ENCODE measurements at places on chromosomes 3 and 15.

DNA sequence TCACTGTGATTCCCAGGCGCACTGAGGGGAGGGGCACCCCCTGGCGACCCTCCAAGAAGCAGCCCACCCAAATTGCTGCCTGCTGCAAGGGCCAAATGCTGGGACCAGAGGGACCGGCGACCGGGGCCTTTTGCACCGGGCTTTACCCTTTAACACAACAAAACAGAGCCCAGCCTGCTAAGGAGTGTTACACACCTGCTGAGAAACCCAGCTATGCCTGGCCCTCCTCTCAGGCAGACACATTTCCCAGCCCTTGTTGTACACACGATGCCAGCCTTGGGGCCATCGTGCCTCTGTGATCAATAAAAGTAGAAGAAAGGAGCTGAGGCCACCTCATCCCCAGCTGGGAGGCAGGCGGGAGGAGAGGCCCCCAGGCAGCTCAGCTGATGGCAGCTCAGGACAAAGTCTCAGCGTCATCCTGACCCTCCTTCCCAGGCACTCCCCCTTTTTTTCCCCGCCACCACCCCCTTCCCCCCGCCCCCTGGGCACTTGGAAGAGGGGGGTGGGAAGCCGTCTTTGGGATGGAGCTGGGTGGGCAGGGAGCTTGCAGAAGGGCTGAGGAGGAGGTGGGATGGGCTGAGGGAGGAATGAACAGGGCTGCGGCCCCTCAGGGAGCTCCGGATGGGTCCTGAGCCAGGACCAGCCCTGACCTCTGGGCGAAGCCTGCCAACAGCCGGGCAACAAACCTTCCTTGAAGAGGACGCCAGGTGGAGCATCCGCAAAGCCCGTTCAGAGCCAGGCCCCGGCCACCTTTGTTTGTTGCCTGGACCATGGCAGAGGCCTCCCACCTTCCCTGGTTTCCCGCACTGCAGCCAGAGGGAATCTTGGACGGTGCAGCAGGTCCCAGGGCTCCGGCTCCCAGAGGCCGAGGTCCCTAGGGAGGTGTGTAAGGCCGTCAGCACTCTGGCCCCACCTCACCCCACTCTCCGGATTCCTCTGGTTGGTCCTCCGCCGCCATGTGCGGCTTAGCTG lies 45.9 kb upstream of the SEC61A1 start:
- no peak for DNase-seq

GRCh38 chr3:38454178-38454883 lies 641 bp downstream of the ACVR2B start:
- peak; percentile 27 for DNase-seq

DNA sequence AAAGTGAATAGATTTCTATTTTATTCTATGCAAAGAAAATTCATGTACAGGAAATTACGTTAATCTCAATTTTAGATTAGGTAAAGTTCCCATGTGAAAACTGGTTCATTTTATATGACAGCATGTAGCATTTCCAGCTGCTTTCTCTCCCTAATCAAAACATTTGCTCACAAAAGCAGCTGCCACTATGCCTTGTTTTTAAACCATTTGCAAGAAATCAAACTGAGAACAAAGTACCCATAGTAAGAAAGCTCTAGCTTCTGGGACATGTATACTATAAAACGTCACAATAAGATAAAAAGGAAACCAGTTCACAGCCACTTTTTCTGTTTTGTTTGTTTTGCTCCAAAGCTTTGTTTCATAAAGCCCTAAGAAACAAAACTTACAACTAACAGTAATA lies 5.0 kb upstream of the CRYBG3 start:
- DNase-seq, result no peak

DNA sequence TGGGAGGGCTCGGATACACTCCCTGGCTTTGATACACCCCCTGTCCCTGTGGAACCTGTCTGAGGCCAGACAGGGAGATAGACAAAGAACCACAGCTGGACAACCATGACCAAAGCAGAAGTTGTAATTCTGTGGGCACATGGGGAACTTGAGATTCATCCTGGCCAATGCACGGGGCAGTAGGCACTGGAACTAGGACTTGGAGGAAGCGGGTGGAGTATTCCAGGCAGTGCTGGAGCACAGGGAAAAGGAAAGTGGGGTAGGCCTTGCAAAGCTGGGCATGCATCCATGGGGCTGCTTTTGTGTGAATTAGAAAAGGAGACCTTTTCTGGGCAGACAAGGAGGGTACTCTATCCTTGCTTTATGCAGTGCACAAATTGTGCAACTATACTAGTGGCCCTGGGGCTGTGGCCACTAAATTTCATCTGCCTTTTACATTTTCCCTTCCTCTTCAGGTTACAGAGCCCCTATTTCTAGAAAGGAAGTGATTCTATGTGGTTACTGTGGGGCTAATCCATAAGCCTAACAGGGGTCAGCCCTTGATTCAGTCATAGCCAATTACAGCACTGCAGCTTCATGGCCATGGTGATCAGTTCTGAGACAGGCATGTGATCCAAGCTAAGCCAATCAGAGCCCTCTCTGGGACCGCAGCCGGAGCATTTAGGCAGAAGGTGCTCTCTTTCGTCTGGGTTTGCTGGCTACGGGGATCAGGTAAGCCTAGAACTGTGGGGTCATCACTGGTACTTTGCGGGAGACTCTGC lies 21.0 kb downstream of the CRABP1 start:
- DNase-seq, result no peak

DNA sequence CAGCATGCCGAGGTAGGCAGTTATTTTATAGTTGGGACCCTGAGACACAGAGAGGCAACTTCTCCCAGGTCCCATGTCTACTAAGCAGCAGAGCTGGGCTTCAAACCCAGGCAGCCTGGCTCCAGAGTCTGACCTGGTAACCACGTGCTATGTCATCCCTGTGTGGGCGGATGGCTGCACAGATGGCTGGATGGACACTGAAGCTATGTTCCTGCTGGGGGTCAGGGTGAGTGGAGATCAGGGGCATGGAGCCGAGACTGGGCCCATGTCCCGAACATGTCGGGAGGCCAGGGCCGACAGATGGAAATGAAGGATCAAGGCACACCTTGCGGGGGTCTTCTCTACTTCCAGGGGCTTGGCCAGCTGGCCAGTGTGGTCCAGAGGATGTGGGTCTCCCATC lies 9.3 kb upstream of the FBLN2 start:
- no peak for DNase-seq
